ENCODE measurements at places on chromosomes 2 and 18. TPM values are rescaled to one million over a fixed set of nuclear protein-coding genes. Genes with fewer than 3 reads are reported as not detected.

DNA sequence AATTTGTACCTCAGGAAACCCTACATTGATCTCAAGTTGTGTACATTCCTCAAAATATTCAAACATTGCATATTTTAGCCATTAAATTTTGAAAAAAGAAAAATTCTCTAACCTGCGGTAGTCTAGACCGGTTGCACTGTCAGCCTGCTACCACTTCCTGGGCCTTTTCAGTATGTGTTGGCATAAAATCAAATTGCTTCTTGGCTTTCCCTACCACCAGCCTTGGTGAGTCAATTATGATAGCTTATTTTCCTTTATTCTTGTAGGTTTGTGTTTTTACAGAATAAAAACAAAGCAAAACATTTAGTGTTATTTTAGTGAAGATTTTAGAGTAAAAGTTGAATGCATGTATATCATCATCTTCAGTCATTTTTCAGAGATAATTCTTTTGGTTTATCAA lies 61.2 kb downstream of the FAM171B start:
- no peak for DNase-seq

DNA sequence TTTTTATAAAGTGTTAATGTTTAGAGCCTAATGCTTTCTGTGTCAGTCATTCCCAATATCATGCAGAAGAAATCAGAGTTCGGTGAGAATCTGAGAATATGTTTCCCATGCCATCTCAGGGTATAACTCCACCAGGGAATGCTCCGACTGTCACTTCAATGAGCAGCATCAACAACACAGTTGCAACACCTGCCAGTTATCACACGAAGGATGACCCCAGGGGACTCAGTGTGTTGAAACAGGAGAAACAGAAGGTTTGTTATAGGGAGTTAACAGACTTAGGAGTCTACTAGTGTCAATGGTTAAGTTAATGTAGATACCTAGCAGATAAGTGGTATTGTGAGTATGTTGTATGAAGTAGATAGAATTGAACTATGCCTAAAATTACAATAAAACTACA lies 31.0 kb downstream of the VAPA start:
- no peak for DNase-seq

GRCh38 chr2:5915881-5916310 lies 223.7 kb downstream of the SOX11 start:
- DNase-seq = peak; percentile 21

GRCh38 chr18:76844742-76845477 lies 22.6 kb downstream of the ZNF236 start:
- DNase-seq = no peak

DNA sequence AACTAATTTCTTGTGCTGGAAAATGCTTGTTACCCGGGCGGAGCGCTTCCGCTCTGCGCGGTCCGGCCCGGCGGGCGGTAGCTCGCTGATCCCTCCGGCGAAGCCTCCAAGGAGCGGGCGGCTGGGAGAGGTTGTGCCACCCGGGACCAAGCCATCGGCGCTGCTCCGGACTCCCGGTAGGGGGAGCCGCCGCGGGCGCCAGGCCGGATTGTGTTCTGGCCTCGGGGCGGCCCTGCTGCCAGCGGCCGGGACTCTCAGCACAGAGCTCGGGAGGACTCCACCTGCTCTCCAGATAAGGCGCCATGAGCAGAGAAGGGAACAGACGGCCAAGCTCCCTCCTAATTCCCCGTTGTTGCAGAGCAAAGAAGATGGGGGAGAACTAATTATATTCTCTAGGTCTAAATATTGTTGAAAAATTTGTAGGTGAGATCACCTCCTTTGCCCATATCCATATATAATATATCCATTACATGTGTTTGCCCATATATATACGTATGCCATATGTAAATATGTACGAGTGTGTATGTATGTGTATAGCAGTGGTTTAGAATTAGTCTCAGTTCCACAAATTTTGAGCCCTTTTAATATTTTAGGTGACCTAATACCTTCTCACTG lies 13.8 kb upstream of the SATB2 start:
- no peak for DNase-seq

GRCh38 chr18:56775701-56776100 lies 124.5 kb downstream of the WDR7 start:
- DNase-seq = no peak

GRCh38 chr2:82411071-82411470 lies 2048.0 kb downstream of the SUCLG1 start:
- no peak for DNase-seq

Gene HADHB
- total RNA-seq = 71.4 TPM
